ENCODE measurements at places on chromosomes 4 and X.

DNA sequence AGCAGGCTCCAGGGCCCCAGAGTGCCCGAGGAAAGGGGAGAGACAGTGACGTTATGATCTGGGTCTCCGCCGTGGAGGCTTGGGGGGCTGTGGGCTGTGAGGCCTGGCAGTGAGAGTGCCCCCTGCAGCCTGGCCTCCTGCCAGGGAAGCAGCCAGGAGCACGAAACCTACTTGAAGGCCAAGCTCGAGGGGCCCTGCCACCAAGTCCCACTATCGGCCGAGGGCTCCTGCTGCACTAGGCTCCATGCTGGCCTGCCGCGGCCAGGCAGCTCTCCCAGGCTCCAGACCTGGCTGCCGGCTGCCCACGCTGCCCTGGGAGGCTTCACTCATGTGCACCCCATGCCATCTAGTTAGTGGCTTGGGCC lies 18.7 kb downstream of the FLNA start:
- DNase-seq, result no peak

GRCh38 chrX:17596546-17597205 lies 140.6 kb upstream of the SCML1 start:
- no peak for DNase-seq

GRCh38 chrX:40318801-40319200 lies 221.0 kb upstream of the BCOR start:
- DNase-seq, result no peak

DNA sequence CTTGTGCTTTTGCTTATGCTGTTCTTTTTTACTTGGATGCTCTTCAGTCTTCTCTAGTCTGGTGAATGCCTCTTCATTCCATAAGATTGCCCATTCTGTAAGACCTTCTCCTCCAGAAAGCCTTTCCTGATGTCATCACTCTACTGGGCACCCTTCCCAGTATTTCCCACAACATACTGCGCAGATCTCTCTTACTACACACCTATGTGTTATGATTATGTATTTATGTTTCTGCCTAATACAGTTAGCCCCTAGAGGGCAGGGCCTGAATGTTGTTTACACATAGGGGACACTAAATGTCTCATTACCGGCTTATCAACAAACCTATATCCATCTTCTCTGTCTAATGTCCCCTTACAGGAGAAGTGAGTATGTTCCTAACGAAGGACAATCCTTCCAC lies 21.1 kb downstream of the AIFM1 start:
- peak; percentile 76 for DNase-seq

GRCh38 chr4:71020611-71021010 lies 27.2 kb downstream of the DCK start:
- DNase-seq, result peak; percentile 43

DNA sequence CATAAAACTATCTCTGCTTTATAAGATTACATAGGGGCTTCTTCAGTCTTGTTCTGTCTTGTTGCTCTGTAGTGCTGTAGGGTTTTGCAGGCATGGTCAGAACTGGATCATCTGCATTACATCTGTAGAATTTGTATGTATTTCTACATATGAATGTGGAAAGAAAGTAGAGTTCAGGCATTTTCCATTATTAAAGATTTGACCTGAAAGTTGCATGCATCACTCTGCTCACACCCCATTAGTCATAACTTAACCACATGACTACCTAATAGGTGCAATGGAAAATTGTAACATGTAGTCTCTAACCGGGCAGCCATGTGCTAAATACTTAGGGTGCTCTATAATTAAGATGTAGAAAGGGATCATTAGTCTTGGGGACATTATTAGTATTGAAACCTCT lies 45.7 kb upstream of the AGA start:
- peak; percentile 18 for DNase-seq

GRCh38 chr4:74823194-74823593 lies 28.9 kb upstream of the BTC start:
- DNase-seq, result no peak

DNA sequence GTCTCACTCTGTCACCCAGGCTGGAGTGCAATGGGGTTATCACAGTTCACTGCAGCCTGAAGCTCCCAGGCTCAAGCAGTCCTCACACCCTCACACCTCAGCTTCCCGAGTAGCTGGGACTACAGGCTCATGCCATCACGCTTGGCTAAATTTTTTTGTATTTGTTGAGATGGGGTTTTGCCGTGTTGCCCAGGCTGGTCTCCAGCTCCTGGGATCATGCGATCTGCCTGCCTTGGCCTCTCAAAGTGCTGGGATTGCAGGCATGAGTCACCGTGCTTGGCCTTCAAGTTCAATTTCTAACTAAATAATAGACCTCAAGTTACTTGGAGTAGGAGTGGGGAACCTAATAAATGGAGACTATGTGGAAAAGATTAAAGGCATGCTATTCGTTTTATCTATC lies 48.9 kb downstream of the MND1 start:
- peak; percentile 50 for DNase-seq

DNA sequence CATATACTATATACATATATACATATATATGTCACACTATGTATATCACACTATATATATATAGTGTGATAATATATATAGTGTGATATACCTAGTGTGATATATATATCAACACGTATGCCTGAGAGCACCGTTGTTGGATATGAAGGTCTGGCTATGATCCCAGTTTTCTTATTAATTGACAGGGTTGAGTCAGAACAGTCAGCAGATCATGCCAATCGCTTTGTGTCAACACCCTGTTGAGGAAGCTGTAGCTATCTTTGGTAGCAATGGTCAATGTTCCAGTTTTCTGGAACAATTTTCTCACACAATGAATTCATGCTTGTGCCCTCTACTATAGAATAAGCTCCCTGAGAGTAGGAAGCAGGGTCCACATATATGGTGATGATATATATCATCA lies 496.0 kb upstream of the AGA start:
- no peak for DNase-seq

GRCh38 chr4:154158361-154159155 lies 333.0 kb downstream of the DCHS2 start:
- no peak for DNase-seq

GRCh38 chrX:103343105-103343504 lies 13.1 kb downstream of the TCEAL7 start:
- DNase-seq, result peak; percentile 66

DNA sequence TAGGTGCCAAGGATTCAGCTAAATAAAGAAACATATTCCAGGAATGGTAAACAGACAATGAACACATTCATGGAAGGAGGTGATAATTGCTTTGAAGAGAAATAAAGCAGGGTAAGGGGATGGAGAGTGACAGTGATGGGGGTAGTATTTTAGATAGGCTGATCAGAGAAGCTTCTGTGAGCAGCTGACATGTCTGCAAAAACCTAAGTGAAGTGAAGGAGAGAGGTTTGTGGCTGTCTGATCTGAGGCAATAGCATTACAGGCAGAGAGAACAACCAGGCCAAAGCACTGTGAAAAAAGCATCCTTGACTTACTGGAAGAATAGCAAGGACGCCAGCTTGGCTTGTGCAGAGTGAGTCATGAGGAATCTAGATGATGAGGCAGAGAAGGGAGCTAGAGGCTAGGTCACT lies 271.9 kb upstream of the GATB start:
- DNase-seq, result peak; percentile 60

DNA sequence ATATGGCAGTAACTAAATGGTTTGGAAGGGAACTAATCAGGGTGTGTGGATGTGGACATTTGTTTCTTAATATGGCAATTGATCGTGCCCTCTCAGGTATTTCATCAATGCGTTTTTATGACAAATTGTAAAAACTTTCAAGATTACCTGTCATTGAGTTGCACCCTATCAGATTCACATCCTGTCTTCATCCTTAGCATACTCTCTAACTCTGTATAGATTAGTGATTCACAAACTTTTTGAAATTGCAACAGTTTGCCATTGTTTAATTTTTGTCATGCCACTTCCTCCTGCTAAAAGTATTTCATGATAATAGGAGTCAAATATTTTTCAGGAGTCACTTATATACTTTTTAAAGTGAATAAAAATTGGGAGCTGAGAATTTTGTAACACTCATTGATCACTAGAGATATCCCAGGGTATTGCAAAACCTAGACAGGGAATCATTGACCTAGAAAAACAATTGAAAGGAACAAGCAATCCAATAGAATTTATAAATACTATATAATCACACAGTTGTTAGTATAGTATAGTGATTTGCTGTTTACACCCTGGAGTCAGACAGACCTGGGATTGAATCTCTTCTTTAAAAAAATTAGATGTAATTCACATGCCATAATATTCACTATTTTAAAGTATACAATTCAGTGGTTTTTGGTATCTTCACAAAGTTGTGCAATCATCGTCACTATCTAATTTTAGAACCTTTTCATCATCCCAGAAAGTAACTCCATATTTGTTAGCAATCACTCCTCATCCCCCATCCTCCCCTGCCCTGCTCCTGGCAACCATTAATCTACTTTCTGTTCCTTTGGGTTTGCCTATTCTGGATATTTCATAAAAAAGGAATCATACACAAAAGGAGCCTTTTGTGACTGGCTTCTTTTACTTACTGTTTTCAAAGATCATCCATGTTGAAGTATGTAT lies 8.9 kb downstream of the MID2 start:
- peak; percentile 17 for DNase-seq

- DNase-seq, result peak; percentile 10
These were observed 172.1 kb downstream of the OPHN1 start for GRCh38 chrX:68261060-68261672.

DNA sequence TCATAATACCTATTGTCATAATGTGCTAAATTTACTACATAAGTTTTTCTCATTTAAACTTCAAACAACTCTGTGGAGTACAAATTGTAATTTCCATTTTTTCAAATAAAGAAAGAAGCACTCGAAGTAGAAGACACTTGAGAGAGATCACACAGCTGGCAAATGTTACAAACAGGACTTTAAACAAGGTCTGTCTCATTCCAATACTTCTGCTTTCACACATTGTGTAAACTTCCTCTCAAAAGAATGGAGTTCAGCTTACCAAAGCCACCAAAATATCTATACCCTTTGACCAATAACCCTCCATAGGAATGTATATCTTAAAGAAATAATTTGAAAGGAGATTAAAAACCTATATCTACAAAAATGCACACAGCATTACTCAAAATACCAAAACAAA lies 88.3 kb downstream of the OPHN1 start:
- no peak for DNase-seq

GRCh38 chr4:84159762-84160161 lies 339.3 kb downstream of the NKX6-1 start:
- no peak for DNase-seq

DNA sequence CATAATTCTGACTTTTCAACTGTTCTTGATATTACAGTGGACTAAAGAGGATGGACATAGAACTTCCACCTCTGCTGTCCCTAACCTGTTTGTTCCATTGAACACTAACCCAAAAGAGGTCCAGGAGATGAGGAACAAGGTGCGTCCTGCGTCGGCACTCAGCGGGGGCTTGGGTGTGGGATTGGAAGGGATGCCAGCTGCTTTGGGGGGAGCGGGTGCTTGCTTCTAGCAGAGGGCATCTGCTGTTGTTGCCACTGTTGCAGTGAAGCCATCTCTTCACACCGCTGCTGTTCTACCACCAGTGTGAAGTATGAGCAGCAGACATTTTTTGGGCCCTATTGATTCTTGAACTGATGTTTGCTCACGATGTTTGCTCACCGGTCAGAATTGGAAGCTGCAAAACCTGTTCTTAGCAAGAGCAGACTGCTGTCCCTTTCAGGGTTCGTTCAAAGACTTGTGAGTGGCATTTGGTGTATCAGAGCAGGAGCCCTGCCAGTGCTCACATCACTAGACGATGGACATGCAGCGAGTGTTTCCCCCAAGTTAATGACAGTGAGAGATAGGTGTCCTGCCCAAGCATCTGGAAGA lies 55.4 kb downstream of the NOP14 start:
- DNase-seq, result no peak

DNA sequence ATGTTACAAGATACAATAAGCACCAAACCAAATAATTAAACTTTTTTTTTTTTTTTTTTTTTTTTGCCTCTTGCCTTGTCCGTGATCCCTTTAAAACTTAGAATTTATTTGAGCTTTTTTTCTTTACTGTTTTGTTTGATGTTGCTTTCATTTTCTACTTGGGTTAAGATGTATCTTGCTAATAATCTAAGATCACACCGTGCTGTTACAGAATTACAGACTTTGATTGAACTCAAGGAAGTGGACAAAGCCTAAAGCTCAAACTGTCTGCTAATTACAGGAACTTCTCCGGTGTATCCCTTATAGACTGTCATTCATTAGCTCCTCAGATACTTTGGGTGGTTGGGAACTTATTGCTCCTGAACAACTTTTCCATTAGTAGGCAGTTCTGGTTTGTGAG lies 26.5 kb downstream of the STIM2 start:
- DNase-seq, result no peak

- DNase-seq, result no peak
These were observed 98.6 kb upstream of the NKX1-1 start for GRCh38 chr4:1504595-1505500.

DNA sequence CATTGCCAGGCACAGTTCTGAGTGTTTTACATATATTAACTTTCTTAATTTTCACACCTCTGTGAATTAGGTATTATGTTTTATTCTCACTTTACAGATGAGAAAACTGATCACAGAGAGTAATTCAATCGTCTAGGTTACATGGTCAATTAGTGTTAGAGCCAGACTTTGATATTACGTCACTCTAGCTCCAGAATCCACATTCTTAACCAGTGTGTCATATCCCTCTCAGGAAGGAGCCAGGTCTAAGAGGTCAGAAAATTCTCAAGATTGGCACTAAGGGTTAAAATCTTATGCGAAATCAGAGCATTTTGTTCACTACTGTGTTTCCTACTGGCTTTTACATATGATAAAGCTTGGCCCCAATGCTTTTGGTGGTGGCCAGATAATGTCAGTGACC lies 7.4 kb downstream of the DMP1 start:
- DNase-seq, result peak; percentile 72

- peak; percentile 43 for DNase-seq
These were observed 393.8 kb downstream of the INPP4B start for GRCh38 chr4:142452161-142452855.
